Aorta (tissue), 5 donors: ENCODE measurements at places on chromosomes 5 and 9.

GRCh38 chr5:147734894-147735293, 47.6 kb downstream of the JAKMIP2 start:
- no peak for DNase-seq

- no peak for DNase-seq
Observed at GRCh38 chr9:122939601-122940000, 1.2 kb upstream of the RABGAP1 start.

- no peak for DNase-seq
Observed at GRCh38 chr5:39177631-39177964, 41.8 kb downstream of the FYB1 start.

GRCh38 chr5:87229780-87230179, 37.9 kb upstream of the RASA1 start:
- no peak for DNase-seq

- DNase-seq: no peak
Observed at GRCh38 chr9:86045654-86046053, 53.7 kb downstream of the GOLM1 start.

- DNase-seq: no peak
Observed at GRCh38 chr5:33238826-33239695, 201.7 kb upstream of the TARS1 start.

DNA sequence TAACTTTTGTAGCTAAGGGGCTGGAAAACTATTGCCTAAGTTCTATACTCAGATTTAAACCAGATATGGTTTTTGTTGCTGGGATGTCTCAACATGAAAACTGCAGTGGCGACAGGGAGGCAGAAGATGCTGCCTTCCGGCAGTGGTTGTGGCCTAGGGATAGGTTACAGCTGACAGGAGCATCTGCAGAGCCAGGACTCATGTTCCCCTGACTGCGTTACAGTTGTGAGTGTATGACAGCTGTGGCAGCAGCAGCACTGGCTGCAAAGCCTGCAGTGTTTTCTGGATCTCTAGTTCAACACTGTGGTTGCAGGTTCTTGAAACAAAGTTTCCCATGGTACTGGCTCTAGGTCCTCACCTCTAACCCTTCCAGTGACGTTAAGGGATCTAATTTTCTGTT, 498.8 kb upstream of the CDH18 start:
- no peak for DNase-seq

GRCh38 chr5:174410716-174411478, 313.5 kb upstream of the MSX2 start:
- no peak for DNase-seq

GRCh38 chr9:85658716-85659115, 83.0 kb downstream of the AGTPBP1 start:
- no peak for DNase-seq

DNA sequence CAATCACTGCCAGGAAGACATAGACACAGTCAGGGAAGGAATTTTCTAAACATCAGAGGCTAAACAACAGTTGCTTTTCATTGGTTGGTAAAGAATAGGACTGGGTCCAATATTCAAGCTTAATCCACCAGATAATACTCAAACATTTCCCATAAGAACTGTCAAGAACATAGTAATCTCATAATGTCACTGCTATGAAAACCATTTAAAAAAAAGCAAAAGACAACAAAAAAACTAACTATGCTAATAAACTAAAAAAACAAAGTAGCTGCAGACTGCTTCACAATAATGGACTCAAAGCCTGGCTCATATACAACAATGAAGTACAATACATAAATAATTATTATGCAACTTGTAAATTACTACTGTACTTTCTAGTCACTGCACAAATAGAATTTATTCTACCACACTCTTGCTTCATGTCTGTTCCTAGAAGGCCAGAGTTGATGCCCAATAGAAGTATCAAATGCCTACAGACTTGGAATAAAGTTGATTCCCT, 148.7 kb downstream of the MLLT3 start:
- DNase-seq: no peak

DNA sequence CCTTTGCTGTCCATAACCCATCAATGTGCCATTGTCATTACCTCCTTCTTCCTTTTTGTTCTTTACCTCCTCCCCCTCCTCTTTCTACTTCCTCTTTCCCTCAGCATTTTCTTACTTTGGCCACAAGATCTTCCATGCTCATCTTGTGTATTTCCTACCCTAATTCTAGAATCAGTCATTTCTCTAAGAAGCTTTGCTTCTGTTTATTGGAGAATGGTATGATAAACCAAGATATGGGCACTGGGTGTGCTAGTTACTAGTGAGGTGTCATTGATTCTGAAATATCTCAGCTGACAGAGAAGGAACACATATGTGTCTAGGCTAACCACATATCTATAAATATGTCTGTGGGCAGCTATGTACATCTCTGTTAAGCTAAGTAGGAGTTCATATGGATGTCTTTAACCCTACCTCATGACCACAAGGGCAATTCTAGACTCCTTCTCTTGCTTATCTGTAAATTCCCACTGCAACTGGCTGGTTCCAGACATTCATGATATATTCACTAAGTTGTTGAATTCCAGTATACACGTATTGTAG, 2051.3 kb upstream of the CDH9 start:
- DNase-seq: no peak

DNA sequence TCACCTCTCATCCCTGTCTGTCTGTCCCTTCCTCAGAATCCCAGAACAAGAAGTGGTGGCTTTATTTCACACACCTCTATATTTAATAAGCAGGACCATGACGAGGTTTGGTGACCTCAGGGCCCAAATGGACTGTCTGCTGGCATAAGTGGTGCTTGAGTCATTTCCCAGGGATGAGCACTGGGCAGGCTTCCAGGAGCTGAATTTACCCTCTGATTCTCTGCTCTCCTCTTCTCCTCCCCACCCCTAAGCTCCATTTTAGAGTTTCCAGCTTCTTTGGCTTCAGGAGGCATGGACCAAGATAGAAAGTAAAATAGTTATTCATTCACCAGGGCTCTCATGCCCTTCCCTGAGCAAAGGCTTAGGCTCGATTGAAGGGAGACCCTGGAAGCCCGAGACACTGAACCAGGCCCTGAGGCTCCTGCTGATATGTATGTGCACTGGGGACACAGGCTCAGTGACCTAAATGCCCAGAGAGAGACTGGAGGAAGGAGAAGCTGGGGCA, 69.1 kb downstream of the PPARGC1B start:
- peak; percentile 67 for DNase-seq
